ENCODE measurements at places on chromosomes 5 and 9.

DNA sequence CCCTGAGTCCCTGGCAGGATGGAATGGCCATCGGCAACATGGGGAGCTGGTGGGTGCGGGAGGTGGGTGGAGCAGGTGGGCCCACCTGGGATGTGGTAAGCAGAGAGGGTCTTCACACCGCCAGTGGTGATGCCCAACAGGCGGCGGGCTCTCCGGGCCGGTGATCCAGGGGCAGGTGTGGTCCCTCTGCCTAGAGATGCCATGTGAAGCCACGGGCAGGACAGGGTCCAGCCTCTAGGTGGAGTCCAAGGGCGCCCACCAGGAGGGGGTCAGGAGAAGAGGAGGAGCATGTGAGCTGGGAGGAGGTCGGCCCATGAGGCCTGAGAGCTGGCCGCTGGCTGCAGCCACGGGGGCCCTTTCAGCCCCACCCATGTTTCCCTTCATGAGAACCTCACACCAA lies 221.1 kb downstream of the FANCC start:
- DNase-seq = no peak

DNA sequence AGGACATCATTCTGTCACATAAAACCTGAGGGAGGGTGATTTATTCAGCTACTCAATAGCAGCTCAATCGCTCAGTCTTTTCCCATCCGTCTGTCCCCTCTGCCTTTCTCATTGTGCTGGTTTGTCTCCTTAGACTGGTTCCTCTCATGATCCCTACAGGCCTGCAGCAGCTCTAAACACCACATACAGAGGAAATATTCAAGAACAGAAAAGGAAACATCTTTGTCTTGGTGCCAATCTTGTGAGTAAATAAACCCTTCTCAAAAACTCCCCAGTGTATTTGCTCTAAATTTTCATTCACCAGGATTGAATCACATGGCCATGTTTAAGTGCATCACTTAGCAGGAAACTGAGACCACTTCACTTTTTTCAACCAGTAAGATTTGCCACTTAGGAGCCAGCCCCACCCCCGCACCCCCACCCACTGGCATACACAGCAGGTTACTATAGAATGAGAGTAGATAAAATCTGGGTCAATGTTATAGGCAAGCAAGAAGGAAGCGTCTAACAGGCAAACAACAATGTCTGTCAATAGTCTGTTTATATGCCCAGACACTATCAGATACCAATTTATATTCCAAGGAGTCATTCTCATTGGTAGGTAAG lies 895.5 kb upstream of the DMAC1 start:
- DNase-seq = no peak

DNA sequence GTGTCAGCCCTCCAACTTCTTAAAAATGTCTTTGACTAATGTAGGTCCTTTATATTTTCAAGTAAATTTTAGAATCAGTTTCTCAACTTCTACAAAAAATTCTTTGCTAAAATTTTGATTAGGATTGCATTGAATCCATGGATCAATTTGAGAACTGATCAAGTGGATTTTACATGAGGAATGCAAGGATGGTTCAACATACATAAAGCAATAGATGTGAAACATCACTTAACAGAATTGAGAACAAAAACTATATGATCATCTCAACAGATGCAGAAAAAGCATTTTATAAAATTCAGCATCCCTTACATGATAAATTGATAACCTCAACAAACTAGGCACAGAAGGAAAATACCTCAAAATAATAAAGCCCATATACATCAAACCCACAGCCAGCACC lies 190.8 kb downstream of the AUH start:
- no peak for DNase-seq

GRCh38 chr5:142531977-142532780 lies 153.7 kb downstream of the FGF1 start:
- no peak for DNase-seq

Data from right kidney (tissue), 9 donors.